ENCODE measurements at places on chromosomes 2 and 18.

GRCh38 chr2:58448065-58448507 lies 207.0 kb upstream of the FANCL start:
- DNase-seq = peak; percentile 85

GRCh38 chr2:82731824-82732223 lies 1727.3 kb downstream of the SUCLG1 start:
- DNase-seq = no peak

- no peak for DNase-seq
These were observed 242.8 kb downstream of the GLI2 start for GRCh38 chr2:120978359-120979050.

DNA sequence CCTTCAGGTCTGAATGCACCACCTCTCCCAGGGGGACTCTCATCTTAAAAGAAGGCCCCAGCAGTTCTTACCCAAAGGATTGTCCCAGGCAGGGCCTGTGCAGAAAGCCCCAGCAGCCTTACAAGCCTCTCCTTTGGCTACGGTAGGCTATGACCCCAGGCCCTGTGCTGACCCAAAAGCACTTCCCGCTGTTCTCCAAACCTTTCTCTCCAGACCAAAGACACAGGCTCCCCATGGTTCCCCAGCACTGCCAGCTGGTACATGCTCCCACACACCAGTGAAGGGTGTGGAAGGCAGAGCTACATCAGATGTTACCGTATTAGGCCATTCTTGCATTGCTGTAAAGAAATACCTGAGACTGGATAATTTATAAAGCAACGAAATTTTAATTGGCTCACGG lies 35.4 kb downstream of the LBH start:
- DNase-seq = no peak

- peak; percentile 39 for DNase-seq
These were observed 522.0 kb downstream of the SPAG16 start for GRCh38 chr2:213806125-213806726.

- no peak for DNase-seq
These were observed 117.9 kb downstream of the SETBP1 start for GRCh38 chr18:44798433-44799048.

DNA sequence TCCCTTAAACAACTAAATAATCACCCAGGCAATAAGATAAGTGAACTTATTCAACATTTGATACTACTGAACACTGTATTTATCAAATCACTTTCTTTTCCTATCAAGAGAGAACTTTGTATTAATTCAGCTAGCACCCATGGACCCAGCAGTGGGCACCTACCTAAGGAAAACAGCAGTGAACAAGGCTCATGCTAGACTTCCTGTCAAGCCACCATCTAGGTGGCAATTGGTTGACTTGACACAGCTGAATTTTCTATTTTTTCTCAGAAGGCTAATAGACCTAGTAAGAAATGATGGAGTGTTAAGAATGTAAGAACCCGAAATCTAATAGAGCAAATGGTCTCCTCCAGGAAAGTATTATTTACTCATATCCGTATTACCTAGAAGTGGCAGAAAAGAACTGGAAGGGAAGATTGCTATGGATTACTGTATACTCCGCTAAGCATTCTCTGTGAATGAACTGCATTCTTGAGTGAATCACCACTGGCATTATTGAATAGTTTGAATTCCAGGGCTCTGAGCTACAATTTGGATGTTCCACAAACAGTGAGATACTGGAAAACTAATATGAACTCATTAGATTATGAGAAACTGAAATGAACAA lies 988.2 kb upstream of the CDH2 start:
- no peak for DNase-seq

DNA sequence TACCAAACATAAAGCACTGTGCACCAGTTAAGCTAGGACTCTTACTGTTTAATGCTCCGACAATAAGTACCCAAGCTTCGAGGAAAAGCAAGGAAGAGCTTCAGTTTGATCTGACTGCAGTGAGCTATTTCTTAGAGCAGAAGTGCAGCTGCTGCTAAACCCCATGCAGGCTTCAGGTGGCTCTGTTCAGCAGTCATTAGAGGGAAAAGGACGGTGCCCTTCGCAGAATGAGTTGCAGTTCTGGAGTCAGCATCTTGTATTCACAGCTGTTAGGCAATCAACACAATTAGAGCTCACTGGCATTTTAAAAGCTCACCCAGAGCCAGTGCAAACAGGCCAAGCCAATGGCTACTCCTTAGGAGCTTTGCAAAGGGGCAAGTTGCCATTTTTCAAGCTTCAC lies 1.5 kb upstream of the CERKL start:
- no peak for DNase-seq

DNA sequence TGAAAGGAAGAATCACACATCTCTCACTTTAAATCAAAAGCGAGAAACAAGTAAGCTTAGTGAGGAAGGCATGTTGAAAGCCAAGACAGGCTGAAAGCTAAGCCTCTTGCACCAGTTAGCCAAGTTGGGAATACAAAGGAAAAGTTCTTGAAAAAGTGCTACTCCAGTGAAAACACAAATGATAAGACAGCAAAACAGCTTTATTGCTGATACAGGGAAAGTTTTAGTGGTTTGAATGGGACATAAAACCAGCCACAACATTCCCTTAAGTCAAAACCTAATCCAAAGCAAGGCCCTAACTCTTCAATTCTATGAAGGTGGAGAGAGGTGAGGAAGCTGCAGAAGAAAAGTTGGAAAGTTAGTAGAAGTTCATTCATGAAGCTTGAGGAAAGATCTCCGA lies 28.0 kb downstream of the LIMS1 start:
- DNase-seq = no peak

- DNase-seq = no peak
These were observed 2.5 kb upstream of the POMC start for GRCh38 chr2:25170888-25171287.

DNA sequence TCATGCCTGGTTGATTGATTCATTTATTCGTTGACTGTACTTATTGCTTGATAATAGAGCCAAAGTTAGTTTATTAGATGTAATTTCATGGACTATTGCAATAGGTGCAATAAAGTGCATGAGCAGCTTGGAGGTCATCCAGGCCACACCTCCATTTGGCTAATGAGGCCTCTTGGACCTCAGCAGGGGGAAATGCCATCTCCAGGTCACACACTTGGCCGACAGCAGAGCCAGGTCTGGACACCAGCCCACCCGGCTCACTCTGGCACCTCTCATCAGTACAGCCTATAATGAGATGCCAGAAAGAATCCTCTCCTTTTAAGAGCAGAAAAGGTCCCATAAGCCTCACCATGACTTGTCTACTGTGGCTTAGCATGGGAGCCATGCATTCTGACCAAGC lies 71.2 kb upstream of the AFF3 start:
- DNase-seq = no peak

DNA sequence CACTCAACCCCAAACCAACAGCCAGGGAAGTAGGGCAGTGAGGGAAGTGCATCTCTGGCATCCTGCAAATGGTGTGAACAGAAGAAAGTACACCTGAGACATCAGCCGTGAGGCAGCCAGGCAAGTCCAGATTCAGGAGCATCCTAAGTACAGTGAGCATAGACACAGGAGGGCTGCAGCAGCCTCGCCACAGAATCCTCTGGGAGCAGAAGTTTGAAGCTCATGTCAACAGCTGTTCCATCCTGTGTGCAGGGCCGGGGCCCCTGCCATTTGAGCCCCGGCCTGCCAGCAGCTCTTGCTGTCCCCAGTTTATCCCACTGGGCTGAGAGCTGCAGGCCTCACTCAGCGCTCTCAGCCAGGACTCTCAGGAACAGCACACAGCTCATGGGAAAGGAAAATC lies 14.5 kb downstream of the LOXHD1 start:
- DNase-seq = no peak

GRCh38 chr18:41320100-41320499 lies 634.9 kb upstream of the PIK3C3 start:
- no peak for DNase-seq

GRCh38 chr18:49072524-49072934 lies 121.8 kb upstream of the SMAD7 start:
- no peak for DNase-seq

DNA sequence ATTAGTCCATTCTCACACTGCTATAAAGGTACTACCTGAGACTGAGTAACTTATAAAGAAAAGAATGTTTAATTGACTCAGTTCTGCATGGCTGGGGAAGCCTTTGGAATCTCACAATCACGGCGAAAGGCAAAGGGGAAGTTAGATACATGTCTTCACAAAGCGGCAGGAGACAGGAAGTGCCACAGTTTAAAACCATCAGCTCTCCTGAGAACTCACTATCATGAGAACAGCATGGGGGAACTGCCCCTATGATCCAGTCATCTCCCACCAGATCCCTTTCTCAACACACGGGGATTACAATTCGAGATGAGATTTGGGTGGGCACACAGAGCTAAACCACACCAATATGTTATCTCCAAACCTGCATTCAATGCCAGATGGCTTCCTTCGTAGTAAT lies 716.1 kb downstream of the DCC start:
- DNase-seq = no peak

DNA sequence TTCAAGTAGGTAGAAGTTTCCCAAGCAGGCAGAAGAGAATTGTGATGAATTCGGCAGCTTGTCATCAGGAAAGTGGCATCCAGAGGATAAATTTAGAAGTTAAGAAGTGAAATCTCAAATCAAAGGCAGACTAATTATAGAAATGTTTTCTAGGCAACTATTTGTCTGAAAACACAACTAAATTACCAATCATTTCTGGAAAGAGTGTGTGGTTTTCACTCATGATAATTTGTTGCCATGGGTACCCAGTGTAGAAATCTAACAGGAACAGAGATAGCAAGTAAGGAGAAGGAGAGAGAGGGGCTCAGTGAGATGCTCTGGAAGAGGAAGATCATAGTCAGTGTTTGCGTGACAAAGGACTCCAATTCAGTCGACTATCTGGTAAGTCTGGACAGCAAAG lies 208.1 kb downstream of the NCKAP5 start:
- no peak for DNase-seq

DNA sequence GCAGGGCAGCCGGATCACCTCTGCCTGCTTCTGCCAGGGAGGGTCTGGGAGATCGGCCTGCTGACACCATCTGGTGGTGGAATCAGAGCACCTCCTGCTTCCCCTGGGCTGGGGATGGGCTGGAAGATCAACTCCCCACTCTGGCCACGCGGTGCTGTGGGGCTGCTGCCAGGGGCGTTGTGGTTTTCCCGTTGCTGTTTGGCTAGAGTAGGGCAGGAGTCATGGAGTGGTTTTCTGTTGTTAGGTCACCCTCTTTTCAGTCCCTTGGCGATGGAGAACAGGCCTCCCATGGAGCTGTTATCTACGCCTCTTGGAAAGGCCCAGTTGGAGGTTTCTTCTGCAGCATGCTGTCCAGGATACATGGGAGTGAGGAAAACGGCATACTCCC lies 15.2 kb downstream of the BCL2L11 start:
- DNase-seq = no peak

DNA sequence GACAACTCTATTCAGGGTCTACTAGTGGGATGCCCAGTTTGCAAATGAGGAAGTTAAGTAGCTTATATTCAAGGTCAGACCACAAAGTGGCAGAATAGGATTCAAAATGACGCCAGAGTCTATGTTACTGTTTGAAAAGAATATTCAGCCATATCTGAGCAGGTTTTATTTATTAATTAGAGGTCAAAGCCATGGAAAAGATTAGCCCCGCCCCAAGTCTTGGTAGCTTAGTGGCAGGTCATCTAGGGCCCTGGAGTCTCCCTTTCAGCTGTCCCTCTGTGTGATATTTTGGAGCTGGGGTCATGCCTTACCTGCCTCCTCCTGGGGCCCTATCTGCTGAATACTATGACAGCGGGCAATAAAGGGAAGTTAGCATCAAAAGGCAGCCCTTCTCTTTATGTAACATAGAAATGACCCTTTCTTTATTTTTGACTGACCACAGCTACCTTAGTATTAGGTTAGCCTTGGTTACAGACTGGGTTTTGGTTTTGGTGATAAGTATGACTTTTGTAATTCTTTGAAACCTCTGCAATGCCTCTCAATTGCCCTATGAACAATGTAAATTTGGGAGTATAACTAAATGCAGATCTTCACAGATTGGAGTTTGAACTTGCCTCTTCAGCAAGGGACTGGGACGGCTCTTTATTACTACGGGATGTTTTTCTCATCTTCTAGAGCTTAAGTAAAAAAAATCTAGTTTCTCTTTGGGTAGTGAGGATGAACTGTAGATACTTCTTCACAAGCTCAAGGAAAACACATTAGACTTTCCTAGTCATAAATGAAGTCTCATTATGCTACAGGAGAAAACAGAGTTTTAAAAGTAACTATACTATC lies 153.0 kb upstream of the ITGA4 start:
- no peak for DNase-seq

GRCh38 chr18:48657447-48658120 lies 118.8 kb downstream of the CTIF start:
- DNase-seq = no peak

GRCh38 chr2:158498749-158499136 lies 42.0 kb downstream of the PKP4 start:
- no peak for DNase-seq

GRCh38 chr2:62741954-62742722 lies 36.6 kb downstream of the EHBP1 start:
- no peak for DNase-seq

DNA sequence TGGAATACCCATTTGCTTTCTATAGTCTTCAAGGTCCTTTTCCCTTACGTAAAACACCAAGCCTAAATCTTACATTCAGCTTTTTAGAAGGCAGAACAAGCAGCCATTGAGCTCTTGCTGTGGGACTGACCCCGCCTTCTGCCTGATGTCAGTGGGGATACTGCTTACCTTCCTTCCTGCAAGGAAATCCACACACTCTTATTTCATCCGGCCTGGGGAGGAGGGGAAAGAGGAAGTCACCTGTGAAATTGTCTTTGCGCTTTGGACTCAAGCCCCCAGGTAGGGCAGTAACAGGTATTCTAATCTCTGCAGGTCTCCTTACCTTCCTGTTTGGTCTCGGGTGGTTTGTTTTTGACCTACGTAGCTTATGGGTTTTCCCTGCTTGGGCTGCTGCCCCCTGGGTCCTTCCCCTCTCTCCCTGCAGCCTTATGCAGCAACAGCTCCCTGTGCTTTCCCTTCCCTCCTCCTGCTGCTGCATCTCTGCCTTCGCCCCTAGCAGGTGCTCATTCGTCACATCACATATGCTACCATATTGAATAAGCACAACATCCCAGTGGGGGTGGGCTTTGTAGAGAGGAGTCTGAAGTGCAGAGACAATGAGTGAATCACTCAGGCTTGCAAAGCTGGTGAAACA lies 402.5 kb upstream of the TRIB2 start:
- DNase-seq = no peak

- DNase-seq = no peak
These were observed 463.6 kb upstream of the REG3G start for GRCh38 chr2:78561876-78562275.

GRCh38 chr2:120564213-120565094 lies 171.2 kb upstream of the GLI2 start:
- no peak for DNase-seq

All from T47D (cell line).